ENCODE measurements at places on chromosomes 3 and 15.

DNA sequence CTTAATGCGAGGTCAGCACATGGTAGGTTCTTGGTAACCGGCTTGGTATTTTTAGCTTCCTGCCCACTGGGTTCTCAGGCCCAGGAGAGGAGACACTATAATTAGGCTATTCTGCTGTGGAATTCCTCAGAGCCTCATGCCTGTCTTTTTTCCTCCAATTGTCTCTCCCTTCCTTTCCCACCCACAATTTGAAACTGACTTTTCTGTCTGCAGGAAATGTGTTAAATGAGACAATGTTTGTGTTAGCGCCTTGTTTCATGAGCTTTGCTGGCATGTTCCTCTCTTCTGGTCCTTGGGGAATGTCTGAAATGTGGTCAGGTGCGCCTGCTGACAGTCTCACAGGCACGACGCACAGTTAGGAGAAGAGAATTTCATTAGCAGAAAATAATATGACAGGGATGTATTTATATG, 223.6 kb upstream of the CTNNB1 start:
- no peak for DNase-seq

- no peak for DNase-seq
Observed at GRCh38 chr15:85374831-85375230, 5.6 kb upstream of the AKAP13 start.

GRCh38 chr15:101521591-101521990, 32.1 kb upstream of the PCSK6 start:
- no peak for DNase-seq

DNA sequence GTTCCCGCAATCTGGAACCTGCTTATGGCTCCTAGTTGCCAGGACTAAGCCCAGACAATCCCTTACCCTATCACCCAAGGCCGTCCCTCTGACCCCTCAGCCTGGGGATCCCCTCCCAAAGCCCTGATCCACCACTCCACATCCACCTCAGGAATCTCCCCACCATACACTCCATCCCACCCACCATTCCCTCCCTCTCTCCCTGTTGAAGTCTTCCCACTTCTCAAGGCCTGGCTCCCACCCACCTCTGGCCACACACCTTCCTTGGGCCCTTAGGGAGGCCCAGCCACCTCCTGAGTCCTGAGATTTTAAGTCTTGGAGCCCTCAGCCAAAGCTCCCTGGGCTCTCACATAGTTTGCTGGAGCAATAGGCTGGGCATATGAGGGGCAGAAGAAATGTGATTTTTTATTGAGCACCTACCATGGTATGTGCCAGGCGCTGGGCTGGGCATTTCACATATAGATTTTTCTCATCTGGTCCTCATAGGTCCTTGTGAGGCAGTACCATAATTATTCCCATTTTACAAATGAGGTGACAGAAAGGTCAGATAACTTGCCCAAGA, 48.1 kb downstream of the HCN4 start:
- no peak for DNase-seq

- DNase-seq, result no peak
Observed at GRCh38 chr15:58701376-58701775, 48.1 kb downstream of the ADAM10 start.

DNA sequence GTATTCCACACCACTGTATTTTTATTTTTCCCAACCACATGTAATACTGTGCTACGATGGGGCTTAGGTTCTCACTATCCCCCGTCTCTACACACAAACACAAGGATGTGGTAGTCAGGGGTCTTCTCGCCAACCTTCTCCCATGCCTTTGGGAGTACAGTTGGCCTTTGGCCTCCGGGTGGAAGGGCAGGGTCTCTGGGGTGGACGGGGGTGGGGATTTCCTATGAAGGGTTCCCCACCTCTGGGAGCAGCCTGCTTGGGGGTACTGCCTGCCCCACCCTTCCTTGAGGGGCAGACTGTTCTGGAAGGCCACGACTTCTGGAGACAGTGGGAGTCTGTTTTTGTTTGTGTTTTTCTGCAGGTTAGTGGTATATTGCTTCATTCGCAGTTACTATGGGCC, 21.3 kb upstream of the RAD18 start:
- DNase-seq, result no peak

GRCh38 chr3:104676241-104676640, 690.5 kb upstream of the ALCAM start:
- no peak for DNase-seq

DNA sequence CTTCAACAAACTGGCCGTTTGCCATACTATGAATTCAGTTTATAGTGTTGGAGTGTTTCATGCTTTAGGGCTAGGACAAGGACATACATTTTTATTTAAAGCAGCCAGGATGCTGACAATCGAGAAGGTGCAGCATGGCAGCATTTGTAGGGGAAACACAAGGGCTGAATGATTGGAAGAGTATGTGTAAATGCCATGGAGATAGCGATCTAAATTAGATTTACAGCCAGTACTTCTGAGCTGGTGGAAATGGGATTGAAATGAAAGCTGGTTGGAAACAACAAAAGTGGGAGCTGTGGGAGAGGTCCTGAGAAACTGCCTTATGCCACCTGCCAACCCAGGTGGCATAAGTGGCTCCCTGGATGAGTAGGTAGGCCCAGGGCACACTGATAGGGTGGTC, 209.9 kb upstream of the MRPL3 start:
- no peak for DNase-seq

GRCh38 chr3:44999782-45000181, 23.7 kb downstream of the EXOSC7 start:
- DNase-seq, result no peak

DNA sequence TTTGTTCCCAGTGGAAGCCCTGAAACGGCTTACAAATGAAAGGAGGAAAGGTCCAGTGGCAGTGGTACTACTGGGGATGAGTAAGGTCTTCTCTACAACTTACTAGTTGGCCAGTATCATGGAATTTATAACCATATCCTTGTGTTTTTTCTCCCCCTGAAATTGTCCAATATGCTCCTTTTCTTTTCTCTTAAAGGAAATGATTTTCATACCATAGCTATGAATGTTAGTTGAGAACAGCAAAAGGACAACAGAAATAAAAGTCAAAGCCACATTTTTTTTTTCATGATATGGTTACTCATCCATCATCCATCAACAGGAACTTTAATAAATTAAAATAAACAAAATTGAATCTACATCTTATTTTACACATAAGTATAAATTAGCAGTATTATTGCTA, 450.4 kb downstream of the MFSD1 start:
- DNase-seq, result no peak

- DNase-seq, result no peak
Observed at GRCh38 chr3:125160606-125161371, 51.8 kb downstream of the SLC12A8 start.

- no peak for DNase-seq
Observed at GRCh38 chr3:10173926-10174435, 9.3 kb downstream of the IRAK2 start.

DNA sequence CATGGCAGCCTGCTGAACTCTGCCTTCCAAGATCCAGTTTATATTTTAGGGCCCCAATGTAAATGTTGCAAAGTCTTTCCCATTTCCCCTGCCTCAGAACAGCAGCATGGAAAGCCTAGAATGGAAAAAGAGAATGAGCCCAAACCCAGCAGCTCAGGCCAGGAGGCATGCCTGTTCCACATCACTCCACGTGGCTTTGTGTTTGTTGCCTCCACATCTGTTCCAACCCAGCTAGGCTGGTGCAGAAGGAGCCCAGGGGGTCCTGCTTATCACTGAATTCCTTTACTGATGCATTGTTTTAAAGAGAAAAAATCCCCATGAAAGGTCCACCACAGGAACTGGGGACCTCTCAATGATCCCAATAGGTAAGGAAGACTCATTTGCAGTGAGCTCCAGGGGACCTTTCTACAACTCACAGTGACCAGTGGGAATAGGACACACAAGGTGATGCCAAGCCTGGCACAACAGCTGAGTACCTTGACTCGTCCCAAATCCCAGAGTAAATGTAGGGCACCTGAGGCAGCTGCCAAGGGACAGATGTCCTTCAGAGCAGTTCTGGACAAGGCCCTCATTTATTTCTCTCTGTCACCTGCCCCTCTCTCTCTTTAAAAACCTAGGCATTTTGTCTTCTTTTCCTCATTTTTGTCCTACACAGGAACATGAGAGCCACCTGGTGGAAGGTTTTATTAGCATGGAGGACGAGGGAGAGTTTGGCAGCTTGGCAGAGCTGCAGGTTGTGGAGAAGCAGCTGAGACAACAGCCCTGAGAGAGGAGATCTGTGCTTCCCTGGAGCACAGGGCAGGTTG, 41.7 kb upstream of the ADAMTS17 start:
- DNase-seq, result no peak

DNA sequence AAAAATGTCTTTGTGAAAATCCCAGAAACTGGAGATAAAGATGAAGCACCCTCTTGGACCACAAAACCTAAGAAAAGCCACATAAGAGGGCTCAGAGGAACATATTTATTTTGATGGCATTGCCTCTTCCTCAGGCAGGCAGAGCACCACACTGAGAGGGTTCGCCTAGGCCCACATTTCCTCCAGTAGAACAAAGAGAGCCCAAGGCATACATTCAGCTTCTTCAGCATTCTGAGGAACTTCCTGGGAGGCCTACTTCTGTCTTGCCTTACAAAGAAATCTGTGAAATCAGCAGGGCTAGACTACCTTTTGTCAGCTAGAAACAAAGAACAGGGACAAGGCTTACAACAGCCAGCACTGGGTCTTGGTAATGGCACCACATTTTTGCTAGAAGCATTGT, 1325.3 kb downstream of the SI start:
- DNase-seq, result no peak

GRCh38 chr3:43023066-43023465, 44.0 kb downstream of the GASK1A start:
- DNase-seq, result no peak

DNA sequence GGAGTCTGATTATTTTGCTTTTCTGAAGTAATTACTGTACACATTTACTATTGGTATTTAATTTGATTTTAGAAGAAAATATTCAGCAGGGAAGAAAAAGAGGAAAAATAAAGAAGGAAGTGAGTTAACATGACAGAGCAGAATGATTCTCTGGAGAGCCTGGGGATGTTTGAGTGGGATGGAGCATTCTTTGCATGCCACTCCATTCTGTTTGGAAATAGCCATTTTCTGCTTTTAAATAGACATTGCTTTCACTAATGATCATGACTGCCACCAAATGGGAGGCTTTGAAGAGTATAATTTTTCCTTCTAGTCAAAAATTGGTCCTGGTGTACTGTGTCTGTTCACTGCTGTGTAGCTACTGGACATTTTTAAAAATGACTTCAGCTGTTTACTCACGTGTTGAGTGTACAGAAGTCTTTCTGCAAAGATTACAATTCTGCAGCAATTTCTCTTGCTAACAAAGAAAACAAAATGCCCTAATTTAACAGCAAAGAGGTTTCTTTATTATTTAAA, 196.1 kb downstream of the RYR3 start:
- no peak for DNase-seq

DNA sequence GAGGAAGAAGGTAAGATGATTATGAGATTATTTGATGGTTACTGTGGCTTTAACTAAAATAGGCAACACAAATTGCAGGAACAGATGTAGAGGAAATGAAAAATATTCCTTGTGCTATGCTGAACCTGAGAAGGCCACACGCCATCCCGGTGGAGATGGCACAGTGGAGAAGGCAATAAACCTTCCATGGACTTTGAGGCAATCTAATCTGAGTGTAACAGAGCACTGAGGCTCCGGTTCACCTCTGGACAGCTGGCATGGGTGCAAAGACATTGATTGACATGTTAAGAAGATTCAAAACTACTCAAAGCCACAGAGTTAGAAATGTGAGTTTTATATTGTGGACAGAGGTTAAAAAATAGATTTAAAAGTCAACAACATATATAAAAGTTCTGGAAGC, 535.7 kb downstream of the AGBL1 start:
- no peak for DNase-seq

GRCh38 chr3:17942856-17943255, 200.4 kb upstream of the TBC1D5 start:
- DNase-seq, result no peak

- peak; percentile 23 for DNase-seq
Observed at GRCh38 chr3:145776782-145777408, 384.1 kb downstream of the PLOD2 start.

DNA sequence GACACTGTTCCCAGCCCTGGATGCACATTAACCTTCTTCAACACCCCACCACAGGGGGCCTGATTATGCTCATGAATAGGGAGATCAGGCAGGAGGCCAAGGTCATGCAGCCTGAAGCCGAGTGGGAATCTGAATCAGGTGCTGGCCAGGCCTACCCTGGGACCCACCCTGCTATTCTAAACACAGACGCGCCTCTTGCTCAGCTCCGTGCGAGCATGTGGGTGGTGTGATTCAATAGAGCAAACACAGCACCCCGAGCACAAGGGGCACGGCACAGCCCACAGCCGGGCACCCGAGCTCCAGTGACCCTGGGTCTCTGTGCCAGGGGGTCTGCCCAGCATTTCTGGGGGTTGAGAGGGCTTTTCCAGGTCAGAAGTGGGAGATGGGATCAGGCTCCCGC, 24.6 kb upstream of the GRIP2 start:
- no peak for DNase-seq

DNA sequence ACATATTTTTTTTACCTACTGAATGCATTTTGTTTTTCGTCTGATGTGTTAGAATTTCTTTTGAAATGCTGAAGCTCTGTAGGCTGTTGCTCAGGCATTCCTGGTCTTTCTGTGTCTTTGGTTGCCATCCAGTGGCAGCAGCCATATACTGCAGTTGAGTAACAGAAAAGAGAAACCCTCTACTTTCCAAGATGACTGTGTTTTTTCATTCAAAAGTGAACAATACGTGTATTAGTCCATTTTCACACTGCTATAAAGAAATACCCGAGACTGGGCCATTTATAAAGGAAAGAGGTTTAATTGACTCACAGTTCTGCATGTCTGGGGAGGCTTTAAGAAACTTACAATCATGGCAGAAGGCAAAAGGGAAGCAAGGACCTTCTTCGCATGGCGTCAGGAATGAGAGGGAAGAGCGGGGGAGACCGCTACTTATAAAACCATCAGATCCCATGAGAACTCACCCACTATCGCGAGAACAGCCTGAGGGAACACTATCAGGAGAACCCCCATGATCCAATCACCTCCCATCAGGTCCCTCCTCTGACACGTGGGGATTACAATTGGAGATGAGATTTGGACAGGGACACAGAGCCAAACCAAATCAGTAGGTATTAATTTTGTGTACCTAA, 4.7 kb upstream of the GOLGA8B start:
- no peak for DNase-seq

DNA sequence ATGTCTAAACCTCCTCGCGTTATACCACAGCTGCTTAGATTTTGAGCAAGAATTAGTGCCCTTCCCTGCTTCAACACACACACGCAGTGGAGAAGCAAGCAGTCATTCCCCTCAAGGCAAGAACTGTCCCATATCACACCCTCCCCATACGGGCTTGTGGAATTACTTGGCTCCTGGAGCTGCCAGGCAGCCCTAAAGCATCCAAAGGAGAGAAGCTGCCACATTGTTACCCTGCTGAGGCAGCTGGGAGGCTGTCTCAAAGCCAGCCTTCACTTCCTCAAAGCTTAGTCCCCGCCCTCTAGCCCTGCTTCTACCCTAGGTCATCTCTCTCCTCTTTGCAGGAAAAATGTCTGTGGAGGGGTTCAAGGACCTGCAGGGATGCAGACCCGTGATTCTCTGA, 153.4 kb downstream of the RORA start:
- no peak for DNase-seq

- DNase-seq, result no peak
Observed at GRCh38 chr3:106836906-106837305, 540.3 kb upstream of the CCDC54 start.
